ENCODE measurements at places on chromosomes 1 and 21.

- DNase-seq: no peak
These were observed 807.1 kb downstream of the USP25 start for GRCh38 chr21:16536643-16537434.

DNA sequence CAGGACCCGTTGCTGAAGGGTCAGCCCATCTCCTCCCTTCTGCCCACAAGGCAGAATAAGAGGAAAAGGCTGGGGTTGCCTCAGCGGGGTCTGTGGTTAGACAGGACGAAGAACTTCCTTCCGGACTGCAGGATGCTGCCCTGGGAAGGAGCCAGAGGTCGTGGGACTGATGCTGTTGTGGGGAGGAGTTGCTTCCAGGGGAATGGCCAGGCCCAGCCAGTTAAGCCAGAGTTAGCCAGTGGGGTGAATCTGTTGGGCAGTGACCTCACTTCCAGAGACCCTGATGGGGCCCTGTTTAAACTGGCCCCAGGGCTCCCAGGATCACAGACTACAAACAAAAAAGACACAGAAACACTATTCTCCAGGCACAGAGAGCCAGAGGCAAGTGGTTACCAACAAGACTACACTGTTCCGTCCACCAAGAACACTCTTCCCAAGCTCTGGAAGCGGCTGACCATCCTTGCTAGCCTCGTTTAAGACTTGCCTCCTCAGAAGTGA, 13.0 kb downstream of the FAM229A start:
- DNase-seq: no peak

GRCh38 chr1:150280138-150280707, 2.1 kb upstream of the CIART start:
- no peak for DNase-seq

DNA sequence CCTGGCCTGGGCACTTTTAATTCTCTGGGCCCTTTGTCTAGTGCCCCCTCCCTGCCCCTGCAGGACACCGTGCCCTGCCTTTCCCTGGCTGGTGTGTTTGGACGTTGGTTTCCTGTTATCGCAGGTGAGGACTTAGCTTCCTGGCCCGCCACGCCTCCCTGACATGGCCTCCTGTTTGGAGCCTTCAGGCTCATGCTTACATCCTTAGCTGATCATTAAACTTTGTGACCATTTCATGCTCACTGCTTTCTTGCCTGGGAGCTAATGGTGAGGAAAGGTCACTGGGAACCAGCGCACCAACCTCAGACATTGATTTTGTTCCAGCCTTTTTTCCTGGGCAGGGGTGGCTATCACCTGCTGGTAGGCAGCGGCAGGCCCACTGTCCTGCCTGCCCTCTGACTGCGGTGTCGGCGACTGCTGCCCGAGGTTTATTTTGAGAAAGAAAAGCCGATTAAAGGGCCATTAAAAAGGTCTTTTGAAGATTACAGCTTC, 3.7 kb downstream of the PFKL start:
- DNase-seq: no peak

DNA sequence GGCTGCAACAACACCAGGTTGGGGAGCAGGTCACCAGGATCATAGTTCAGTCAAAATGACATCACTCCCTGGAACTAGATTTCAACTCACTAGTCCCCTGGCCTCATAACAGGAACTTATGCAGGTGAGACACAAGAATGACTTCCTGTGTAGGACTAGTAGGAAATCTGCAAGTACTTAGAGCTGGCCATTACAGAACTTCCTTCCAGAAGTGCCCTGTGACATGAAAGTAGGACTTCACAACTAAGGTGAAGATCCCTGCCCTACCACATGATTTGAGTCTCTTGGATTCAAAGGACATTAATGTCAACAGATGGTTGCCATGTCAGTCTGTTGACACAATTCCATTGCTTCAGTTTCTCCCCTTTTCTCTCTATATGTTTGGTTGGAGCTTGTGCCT, 223.1 kb downstream of the RPS6KC1 start:
- no peak for DNase-seq

DNA sequence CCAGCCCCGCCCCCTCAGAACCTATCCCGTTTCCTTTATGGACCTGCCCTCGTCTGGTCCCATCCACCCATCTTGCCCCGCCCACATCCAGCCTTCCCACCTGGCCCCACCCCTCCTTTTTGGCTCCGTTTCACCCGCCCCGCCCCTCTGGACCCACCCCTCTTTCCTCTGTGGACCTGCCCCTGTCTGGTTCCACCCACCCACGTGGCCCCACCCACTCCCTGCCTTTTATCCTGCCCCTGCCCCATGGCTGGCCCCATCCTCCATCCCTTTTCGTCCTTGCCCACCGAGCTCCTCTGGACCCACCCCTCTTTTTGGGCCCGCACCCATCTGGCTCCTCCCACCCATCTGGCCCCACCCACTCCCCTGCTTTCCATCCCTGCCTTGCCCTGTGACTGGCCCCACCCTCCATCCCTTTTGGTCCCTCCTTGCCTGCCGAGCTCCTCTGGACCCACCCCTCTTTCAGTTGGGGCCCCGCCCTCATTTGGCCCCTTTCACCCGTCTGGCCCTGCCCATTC, 177.3 kb downstream of the CAMTA1 start:
- DNase-seq: peak; percentile 11

GRCh38 chr1:205492201-205492667, 12.2 kb upstream of the CDK18 start:
- no peak for DNase-seq

DNA sequence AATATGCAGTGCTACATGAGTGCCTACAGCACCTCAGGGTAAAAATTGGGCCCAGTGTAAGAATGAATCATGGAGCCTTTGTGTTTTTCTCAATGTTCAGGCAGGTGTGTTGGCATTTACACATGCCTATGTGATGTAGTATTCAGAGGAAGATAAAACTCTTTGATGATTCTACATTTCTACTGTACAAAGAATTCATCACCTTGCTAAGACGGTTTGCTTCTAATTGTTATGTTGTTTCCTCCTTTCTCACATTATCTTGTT, 867.3 kb downstream of the TTLL7 start:
- no peak for DNase-seq

- DNase-seq: no peak
These were observed 1593.6 kb downstream of the AMY1C start for GRCh38 chr1:105343317-105343716.

DNA sequence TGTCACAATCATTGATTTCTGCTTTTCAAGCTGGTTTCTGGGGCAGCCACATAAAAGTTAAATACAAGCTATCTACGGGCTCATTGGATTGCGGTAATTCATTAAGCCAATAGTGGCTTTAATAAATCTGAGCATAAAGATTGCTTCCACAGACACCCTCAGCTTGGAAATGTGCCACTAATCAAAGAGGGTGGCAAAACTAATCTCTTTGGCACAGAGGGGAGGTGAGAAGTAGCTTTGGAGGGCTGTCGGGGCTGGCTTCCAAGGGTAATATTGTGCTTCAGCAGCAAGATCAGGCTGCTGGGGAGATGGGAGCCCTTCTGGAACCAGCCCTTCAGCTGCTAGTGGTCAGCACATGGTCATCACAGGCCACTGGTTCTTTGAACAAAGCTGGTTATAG, 21.2 kb upstream of the KAZN start:
- DNase-seq: no peak

- DNase-seq: no peak
These were observed 598.2 kb downstream of the MATN1 start for GRCh38 chr1:30125021-30125820.

GRCh38 chr21:35244514-35244913, 195.4 kb upstream of the RUNX1 start:
- DNase-seq: no peak

GRCh38 chr1:56924116-56924515, 41.7 kb downstream of the C8B start:
- DNase-seq: no peak

- DNase-seq: no peak
These were observed 37.4 kb downstream of the LAMC2 start for GRCh38 chr1:183223467-183223866.

DNA sequence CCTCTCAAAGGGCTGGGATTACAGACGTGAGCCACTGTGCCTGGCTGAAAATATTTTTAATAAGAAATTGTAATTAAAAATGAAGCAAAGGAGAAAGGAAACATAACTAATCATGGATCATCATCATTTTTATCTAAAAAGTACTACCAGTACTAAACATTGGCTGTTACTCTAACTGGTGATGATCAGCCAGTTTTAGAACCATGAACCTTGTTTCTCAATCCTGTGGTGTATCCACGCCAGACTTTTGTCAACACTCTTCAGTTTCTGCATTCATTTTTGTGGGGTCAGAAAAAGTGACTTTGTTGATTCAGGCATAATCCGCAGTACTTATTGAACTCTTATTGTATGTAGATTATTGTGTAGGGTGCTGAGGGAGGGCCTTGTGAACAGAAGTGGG, 52.3 kb downstream of the VPS13D start:
- no peak for DNase-seq

GRCh38 chr1:208433086-208433485, 188.9 kb upstream of the PLXNA2 start:
- no peak for DNase-seq

GRCh38 chr1:52917156-52917555, 4.4 kb downstream of the ECHDC2 start:
- DNase-seq: no peak

- DNase-seq: peak; percentile 23
These were observed 2.7 kb upstream of the PTPN22 start for GRCh38 chr1:113874012-113874879.

DNA sequence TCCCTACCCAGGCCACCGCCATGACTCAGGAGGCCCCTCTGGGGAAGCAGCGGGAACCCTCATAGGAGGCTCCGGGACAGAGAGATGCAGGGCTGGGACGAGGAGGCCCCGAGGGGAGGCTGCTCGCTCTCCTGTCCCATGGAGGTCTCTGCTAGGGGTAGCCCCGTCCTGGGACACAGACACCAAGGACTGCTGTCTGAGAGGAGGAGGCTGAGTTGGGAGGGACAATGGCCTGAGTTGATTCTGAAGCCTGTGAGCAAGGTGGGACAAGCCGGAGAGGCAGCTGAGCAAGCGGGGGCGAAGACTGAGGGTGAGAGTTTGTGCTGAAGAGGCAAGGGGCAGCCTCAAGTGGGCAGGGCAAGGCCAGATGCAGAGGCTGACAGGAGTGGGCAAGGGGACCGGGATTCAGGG, 17.4 kb downstream of the SLC27A3 start:
- no peak for DNase-seq

GRCh38 chr1:160664573-160665051, 17.8 kb upstream of the SLAMF1 start:
- DNase-seq: peak; percentile 76

DNA sequence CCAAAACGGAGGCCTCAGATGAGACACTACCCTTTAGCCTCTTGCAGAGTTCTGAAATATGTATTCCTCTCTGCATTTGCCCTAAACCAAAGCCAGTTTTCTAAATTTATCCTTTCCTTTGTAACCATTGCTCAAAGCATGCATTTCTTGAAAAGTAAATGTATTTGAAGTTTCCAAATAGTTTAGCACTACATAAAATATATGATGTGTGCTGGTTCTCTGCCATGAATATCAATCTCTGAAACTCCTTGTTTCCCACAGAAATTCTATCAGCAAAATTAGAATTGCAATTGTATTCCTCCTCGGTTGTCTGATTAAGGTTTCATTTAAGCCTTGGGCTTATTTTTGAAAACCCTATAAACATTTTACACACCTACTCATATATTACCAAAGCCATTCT, 137.1 kb upstream of the SYT6 start:
- no peak for DNase-seq

DNA sequence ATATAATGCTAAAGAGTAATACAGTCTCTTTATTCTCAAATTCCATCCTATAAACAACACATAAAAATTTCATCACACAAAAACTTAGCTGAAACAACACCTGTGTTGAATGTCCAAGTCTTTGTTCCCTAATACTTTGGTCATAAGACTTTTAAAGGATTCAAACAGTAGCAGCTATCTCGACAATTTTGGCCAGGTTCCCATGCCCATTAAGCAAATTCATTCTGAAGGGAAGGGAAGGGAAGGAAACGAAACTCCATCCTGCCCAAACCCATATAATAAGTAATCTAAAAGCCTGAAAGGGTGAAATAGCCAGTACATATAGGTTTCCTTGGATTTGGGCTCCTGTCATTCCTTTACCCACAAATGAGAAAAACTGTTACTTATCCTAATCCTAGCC, 7.5 kb downstream of the IVNS1ABP start:
- DNase-seq: no peak

DNA sequence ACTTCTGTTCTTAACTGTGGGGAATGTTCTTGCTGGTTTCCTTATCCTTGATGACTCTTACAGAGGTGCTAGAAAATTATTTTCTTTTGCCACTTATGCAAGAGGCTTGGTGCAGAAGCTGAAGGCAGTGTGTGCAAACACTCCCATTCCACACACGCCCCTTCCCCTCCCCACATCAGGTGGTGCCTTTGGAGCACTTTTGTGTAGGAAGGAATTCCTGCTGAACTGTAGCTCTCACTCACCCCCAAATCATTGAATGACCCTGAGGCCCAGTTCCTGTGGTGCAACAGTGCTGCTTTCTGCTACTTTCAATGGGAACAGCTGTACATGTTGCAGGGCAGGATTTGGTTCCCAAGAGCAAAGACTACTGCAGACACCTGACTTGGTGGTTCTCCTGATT, 101.8 kb downstream of the CD247 start:
- DNase-seq: no peak

DNA sequence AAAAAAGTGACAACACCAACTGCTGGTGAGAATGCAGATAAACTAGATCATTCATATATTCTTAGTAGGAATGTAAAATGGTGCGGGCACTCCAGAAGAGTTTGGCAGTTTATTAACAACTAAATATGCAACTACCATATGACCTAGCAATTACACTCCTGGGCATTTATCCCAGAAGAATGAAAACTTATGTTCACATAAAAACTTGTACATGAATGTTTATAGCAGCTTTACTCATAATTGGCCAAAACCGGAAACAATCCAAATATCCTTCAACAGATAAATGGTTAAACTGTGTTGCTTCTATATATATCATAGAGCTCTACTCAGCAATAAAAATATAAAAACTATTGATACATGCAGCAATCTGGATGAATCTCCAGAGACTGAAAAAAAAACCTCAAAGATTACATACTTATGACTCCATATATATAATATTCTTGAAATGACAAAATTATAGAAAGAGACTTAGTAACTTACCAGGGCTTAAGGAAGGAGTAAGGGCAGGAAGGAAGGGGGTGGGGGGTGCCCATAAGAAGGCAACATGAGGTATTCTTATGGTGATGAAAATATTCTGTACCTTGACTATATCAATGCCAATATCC, 99.9 kb downstream of the KCNH1 start:
- DNase-seq: no peak

DNA sequence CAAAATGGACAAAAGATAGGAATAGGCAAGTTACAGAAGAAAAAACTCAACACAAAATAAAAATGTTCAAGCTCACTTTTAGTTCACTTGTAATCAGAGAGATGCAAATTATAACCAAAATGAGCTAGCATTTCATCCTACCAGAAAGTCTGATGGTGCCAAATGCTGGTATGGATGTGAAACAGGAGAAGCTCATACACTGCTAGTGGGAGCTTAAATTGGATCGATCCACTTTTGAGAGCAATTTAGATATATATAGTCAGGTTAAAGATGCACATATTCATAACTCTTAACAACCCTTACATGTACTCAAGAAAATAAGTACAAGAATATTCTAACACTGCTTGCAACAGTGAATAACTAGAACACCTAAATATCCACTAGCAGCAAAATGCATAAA, 18.5 kb upstream of the CAMSAP2 start:
- DNase-seq: no peak

Data from B cell (primary cell).